ENCODE measurements at places on chromosomes 16 and 17. TPM values are rescaled to one million over a fixed set of nuclear protein-coding genes. Genes with fewer than 3 reads are reported as not detected.
A peak's percentile ranks its signal among the peaks of the same experiment; 100 is the strongest.

DNA sequence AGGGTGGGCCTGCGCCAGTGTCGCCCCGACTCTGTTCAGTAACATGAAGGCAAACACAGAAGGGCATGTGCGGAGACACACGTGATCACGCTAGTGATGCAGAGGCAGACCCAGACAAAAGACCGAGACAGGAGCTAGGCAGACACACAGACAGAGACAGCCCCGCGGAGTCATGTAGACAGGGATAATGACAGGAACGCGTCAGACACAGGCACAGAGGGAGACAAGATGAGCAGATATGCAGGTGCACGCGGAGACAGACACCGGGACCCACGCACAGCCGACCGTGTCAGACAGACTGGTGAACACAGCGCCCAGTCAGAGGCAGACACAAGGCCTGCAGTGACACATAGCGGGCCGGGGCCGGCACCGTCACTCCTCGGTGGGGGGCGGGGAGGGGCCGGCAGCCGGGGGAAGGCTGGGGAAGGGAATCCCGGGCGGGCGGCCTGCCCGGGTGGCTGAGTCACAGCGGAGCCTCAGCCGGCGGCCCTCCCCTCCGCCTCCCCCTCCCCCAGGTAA, 7.4 kb downstream of the KDM6B start:
- peak; percentile 80 for DNase-seq
- no peaks in the 10 kb centered on the region for H3K27me3 ChIP-seq
- H3K36me3 ChIP-seq, result no peaks in the 10 kb centered on the region
- H3K4me3 ChIP-seq, result peak overlapping the region; percentile 76
- peak overlapping the region; percentile 56 for H3K27ac ChIP-seq
- H3K4me1 ChIP-seq, result peaks cover 39% of the 10 kb centered on the region

DNA sequence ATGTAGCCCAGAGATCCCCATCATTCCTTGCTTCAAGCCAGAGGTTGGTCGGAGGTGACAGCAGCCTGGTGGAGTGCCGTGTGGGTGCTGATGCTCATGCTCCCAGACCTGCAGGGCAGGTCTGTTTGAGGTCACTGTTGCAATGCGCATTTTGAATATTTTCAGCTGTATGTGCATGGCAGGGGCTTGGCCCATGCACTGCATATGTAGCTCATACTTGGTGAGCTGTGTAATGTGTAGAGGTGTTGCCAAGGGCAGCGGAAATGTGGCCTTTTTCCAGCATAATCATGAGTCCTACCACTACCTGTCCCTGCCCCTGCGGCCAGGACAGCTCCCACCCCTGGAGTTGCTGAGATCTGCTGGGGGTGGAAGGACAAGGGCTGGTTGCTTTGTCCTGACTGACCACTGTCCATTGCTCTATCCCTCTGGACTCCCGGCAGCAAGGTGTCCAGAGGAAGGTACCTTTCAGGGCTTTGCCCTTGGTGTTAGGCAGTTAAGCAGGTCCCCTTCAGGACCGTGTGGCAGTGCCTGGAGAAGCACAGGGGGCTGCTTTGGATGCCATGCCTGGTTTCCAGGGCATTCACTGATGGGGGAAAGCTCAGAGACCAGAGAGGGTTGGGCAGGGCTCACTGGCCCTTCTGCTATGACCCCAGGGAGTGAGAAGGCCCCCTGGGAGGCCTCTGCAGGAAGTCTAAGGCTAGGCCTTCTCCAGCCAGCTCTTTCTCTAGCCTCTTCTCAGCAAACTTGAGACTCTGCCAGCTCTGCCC, 215.2 kb downstream of the NTN1 start:
- no peaks in the 10 kb centered on the region for H3K36me3 ChIP-seq
- peaks cover 4% of the 10 kb centered on the region for H3K4me1 ChIP-seq
- no peak for DNase-seq
- H3K4me3 ChIP-seq, result no peak overlapping the region
- peaks cover 39% of the 10 kb centered on the region for H3K27me3 ChIP-seq

GRCh38 chr17:71237903-71238538, 882.8 kb upstream of the SOX9 start:
- H3K36me3 ChIP-seq, result no peaks in the 10 kb centered on the region
- H3K27me3 ChIP-seq, result no peaks in the 10 kb centered on the region
- no peak for DNase-seq
- H3K4me1 ChIP-seq, result no peaks in the 10 kb centered on the region
- no peak overlapping the region for H3K27ac ChIP-seq

DNA sequence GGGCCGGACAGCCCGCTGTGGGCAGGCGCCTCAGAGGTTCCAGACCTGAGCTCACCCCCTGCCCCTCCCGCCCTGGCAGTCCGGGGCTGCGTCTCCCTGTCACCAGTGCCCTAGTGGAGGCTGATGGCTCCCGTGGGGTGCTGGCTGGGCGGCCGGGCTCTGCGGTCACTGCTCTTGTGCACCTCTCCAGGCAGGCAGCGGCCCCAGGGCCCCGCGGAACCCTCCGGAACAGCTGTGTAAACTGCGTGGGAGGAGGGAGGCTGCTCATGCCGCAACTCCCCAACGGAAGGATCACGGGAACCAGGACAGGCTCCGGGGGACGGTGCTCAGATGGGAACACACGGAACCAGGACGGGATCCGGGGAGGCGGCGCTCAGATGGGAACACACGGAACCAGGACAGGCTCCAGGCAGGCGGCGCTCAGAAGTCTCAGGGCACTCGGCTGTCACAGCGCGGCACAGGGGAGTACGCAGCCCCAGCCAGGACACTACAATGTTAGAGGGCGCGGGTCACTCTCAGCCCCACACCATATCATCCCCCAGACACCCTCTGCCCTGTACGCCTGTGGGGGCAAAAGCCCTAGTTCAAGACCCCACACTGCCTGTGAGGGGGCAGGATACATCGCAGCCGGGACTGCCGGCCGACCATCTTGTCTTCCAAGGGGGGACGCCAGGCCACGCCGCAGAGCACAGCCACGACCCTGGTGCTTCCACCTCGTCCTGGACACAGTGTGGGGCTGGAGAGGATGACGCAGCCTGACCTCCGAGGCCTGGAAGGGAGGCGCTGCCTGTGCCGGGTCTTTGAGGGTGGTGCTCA, 74.0 kb upstream of the GNG13 start:
- H3K4me1 ChIP-seq, result no peaks in the 10 kb centered on the region
- no peak for DNase-seq
- no peaks in the 10 kb centered on the region for H3K27me3 ChIP-seq
- H3K36me3 ChIP-seq, result no peaks in the 10 kb centered on the region

- H3K27ac ChIP-seq, result no peak overlapping the region
- no peaks in the 10 kb centered on the region for H3K27me3 ChIP-seq
- no peak for DNase-seq
- no peaks in the 10 kb centered on the region for H3K4me1 ChIP-seq
Observed at GRCh38 chr17:68248199-68248825, 469 bp downstream of the AMZ2 start.

DNA sequence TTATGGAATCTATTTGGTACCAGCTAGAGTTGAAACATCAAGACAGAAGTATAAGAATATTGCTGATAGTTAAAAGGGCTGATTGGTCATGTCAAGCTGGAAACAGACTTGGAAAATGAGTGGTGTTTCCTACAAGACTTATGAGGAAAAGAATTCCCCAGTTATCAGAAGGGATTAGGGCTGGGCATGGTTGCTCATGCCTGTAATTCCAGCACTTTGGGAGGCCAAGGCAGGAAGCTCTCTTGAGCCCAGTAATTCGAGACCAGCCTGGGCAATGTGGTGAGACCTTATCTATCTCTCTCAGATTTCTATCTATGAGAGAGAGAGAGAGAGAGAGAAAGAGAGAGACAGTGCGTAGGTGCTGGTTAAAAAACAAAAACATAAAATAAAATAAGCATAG, 139.5 kb upstream of the PMFBP1 start:
- no peak for DNase-seq
- no peaks in the 10 kb centered on the region for H3K27me3 ChIP-seq
- H3K4me3 ChIP-seq, result no peak overlapping the region
- H3K4me1 ChIP-seq, result peaks cover 6% of the 10 kb centered on the region

The CLEC3A gene
- not detected for total RNA-seq
